ENCODE measurements at places on chromosomes 4 and X. TPM values are rescaled to one million over a fixed set of nuclear protein-coding genes. Genes with fewer than 3 reads are reported as not detected.

NEXMIF gene
- total RNA-seq = not detected

GLRA3 gene
- not detected for total RNA-seq

CCDC149 gene
- 15.8 TPM for total RNA-seq

KLHL13 gene
- 0.38 TPM for total RNA-seq

- peak; percentile 45 for DNase-seq
Observed at GRCh38 chr4:149823769-149824221, 8.2 kb upstream of the IQCM start.

GRCh38 chr4:5416637-5417036 lies 291.7 kb downstream of the EVC2 start:
- DNase-seq = no peak

DNA sequence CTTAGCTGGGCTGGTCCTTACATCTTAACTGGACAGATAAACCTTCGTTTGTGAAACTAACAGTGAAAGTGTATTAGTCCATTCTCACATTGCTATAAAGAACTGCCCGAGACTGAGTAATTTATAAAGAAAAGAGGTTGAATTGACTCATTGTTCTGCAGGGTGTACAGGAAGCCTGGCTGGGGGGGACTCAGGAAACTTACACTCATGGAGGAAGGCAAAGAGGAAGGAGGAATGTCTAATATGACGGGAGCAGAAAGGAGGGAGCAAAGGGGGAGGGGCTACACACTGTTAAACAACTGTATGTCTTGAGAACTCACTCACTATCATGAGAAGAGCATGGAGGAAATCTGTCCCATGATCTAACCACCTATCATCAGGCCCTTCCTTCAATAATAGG lies 1566.5 kb upstream of the PCDH7 start:
- peak; percentile 94 for DNase-seq

Measured in dermis microvascular lymphatic vessel endothelial cell (primary cell).